ENCODE measurements at places on chromosomes 16 and 17.

DNA sequence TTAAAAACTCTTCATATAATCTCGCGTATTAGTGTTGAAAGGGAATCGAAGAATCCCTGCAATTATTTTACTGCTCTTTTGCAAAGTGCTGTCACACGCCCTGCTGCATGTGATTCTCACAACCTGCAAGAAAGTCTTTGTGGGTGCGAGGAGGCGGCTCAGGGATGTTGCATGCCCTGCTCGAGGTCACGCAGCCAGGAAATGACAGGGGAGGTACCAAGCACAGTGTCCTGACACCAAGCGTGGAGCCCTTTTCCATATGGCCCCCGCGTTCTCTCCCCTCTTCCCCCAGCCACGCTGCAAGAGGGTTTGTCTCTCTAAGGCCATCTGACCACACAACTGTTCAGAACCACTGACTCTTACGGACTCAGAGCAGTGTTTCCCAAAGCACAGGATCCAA, 37.6 kb downstream of the OR3A1 start:
- no peak for DNase-seq

DNA sequence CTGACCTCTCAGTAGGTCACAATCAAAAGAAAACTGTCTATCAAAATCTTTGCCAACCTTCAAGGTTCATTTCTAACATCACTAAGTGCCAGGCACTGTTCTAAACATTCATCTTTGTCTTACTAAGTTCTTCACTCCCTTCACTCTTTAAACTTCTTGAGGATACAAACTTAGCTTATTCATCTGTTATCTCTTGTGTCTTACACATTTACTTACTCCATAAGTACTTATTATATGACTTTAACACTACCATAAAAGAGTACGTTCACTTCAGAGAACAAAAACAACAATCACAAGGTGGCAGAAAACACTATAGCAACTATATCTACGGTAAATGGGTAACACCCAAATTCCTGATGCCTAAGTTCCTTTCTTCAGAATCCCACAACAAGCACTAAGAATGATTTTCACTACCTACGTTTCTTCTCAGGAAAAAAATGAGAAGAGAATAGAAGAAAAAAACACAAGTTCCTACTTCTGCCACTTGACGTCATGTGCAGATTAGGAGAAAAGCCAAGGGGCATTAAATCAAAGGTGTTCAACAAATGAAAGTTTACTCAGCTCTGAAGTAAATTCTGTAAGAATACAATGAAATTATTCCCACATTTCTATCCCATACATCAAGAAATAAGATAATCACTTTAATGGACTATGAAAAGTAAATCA, 29.2 kb downstream of the KANSL1 start:
- DNase-seq = no peak

- no peak for DNase-seq
These were observed 693 bp downstream of the NDRG4 start for GRCh38 chr16:58500430-58501241.

- no peak for DNase-seq
These were observed 146.5 kb downstream of the RGS9 start for GRCh38 chr17:65283704-65284103.

DNA sequence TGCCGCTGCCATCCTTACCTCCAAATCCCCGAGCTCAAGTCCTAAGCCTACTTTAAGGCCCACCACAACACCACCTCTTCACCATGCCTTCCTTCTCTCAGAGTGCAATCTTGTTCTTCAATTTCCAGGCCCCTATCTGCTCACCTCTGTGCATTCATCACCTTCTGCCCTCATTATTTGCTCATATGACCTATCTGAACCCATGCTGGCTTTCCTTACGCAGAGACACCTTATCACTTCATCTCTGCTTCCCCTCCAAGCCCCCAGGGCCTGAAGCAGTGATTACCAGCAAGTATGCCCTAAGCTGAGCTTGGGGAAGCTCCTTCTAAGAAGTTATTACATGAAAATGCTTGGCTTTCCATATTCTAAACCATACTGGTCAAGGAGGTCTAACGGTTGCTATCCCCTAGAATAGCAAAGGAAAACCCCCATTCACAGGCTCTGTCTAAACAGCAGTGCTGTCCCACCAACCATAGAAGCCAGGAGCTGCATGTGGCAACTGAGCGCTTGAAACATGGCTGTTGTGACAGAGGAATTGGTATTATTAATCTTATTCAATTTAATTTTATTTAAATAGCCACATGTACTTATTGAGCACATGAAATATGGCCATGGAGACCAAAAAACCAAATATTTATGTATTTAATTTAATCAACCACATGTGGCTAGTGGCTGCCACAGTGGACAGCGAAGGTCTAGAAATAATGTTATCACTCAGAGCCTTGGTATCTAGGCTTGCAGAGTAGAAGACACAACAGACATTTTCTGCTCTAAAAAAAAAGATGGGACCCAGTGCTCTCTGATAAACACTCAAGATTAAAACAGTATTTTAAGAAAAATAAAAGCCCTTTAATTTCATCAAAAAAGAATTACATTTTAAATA, 13.9 kb downstream of the USP7 start:
- no peak for DNase-seq

GRCh38 chr16:23330583-23331249, 28.6 kb downstream of the SCNN1B start:
- no peak for DNase-seq

DNA sequence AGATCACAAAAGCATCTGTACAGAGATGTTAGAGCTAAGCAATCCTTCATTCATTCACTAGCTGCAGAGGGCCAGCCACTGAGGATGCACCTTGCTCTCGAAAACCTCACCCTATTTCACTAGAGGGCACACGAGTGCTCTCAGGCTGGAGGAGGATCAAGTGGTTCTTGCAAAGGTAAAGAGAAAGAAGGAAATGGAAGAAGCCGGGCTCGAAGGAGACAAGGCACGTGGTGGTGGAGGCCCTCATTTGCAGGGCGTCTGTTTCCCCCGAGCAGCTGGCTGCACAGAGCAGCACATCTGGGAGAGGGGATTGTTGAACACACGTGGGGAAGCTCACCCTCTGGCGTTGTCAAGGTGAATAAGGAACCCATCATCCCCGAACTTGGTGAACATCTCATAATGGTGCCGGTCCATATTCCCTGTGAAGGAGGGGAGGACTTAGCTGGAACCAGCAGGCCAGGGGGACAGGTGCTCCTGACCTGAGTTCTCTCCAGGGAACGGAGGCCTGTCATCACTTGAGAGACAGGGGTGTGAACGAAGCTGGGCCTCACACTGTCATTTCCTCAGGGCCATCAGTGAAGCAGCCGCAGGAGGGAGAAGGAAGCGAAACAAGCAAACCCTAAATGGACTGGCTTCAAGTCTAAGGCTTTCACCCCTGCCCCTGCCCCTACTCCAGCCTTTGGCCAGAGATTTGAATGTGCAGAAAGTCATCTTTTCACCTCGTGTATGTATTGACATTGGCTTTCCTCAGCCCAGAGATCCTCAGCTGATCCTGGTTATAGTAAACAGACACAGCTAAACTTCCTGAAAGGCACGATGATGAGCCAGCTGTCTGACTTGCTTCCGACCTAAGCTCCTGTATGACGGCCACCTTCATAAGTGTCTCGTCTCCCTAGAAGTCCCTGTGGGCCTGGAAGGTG, 27.6 kb downstream of the PRKAR1A start:
- DNase-seq = no peak

GRCh38 chr16:56041556-56042140, 149.6 kb upstream of the GNAO1 start:
- peak; percentile 6 for DNase-seq

- no peak for DNase-seq
These were observed 24.6 kb upstream of the COX10 start for GRCh38 chr17:14044702-14045101.

DNA sequence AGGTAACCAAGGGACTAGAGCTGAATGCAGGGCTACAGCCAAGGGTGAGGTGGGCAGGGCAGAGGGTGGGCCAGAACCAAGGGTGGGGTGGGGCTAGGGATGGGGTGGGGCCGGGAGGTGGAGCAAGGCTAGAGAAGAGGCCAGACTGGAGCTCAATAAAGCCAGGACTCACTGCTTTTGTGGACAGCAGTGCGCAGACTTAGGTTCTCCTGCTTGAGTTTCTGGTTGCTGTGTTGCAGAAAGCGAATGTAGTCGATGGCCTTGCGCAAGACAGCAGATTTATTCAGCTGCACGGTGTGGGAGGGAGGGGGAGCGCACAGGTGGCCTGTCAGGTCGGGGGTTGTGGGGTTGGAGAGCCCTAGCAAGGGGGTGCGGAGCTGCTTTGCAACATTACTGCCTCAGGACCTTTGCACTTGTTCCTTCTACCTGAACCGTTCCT, 18.7 kb downstream of the SREBF1 start:
- no peak for DNase-seq

GRCh38 chr17:77143306-77143705, 2.5 kb downstream of the SEC14L1 start:
- DNase-seq = no peak

GRCh38 chr17:80773243-80773991, 218.2 kb upstream of the CHMP6 start:
- DNase-seq = no peak

GRCh38 chr16:83233153-83233552, 574.6 kb upstream of the HSBP1 start:
- DNase-seq = no peak

- no peak for DNase-seq
These were observed 6.7 kb downstream of the ERI2 start for GRCh38 chr16:20799599-20799998.

DNA sequence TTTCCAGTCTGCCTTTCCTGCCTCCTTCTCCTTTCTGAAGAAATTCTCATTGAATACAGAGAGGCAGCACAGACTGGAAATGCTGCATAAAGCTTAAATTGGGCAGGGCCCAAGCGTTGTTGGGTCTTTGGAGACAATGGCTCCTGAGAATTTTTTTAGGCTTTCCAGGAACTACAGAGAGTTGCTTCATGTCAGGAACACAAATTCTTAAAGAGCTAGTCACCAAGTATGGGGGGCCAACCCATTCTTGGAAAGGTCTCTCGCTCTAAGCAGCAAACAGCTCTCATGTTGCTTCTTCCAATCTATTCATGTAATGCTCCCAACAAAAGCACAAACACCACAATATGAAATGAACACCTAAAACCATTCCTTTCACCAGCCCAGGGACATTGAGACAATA, 6.9 kb downstream of the HNF1B start:
- no peak for DNase-seq

DNA sequence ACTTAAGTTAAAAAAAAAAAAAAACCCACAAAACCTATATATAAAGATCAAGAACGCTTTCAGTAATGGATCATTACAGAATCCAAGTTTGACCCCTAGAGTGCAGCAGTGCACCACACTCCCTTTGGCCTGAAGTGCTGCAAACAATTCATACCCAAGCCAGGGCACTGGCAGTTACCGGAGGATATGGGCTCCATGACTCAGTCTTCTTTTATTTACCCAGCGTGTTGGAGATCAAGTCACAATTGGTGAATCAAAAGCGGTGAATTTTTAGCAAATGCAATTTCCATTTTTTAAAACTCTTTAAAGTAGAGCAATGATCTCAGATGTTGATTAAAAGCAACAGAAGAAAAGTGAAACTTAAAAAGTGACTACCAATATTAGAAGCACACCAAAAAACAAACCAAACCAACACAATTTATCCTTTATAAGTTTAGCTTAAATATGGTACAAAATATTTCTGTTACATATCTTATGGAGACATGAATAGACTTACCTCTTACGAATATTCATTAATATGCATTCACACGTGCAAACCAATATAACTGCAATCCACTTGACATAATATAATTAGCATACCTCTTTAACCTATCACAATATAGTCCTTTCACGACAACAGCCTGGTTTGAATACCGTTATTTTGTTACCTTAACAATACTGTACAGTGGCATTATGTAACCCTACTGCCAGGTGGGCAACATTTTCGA, 46.3 kb downstream of the ZNF652 start:
- DNase-seq = peak; percentile 64

DNA sequence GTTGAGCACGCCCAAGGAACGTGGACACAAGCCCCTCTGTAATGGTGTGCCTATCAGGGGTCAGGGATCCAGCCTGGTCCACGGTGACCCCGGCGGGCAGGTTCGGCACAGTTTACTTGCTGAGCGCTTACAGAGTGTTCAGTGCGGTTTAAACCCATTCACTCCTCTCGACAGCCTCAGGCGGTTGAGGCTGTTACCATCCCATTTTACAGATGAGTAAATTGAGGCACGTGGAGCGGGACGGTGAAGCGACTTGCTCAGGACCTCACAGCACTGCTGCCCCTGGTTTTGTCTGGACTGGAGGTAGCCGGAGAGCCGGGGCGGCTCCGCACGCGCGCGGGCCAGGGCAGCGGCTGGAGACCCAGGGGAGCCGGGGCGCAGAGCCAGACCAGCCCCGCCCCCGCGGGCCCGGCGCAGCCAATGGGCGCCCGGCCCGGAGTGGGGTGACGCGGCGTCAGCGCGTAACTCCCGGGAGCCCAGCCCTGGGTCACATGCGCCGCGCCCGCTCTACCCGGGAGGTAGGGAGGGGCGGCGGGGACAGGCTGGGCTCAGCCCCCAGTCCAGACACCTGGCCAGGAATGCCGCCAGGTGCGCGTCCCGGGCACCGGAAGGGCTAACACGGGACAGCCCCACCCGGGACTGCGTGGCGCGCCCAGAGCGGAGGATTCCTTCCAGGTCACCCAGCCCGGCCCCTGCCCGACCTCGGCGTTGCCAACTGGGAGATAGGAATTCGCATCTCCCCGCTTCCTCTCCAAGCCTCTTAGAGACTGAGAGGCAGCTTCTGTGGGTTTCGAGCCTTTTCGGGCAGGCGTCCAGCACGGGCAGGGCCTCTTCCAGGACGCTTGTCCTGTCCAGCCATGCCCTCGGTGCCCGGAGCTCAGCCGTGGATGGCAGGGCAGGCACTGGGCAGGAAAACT, 3.3 kb upstream of the SREBF1 start:
- peak; percentile 78 for DNase-seq

- DNase-seq = no peak
These were observed 795 bp upstream of the HBM start for GRCh38 chr16:164827-165538.

DNA sequence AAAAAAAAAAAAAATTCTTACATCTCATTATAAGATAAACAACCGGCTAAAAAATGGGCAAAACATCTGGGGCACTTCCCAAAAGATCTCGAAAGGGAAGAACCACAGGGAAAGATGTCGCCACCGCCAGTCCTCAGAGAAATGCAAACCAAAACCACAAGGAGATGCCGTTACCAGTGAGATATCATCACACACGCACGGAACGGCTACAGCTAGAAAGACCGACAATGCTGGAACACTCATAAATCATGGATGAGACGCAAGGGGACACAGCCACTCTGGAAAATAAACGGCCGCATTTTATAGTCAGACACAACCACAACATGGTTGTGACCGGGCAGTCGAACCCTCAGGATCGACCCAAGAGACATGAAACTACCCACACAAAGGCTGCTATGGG, 24.5 kb downstream of the WDR45B start:
- DNase-seq = no peak

GRCh38 chr17:79043931-79044320, 20.0 kb downstream of the C1QTNF1 start:
- no peak for DNase-seq

GRCh38 chr17:9520649-9521048, 55.0 kb downstream of the STX8 start:
- no peak for DNase-seq

- DNase-seq = no peak
These were observed 296.9 kb downstream of the ZFHX3 start for GRCh38 chr16:72751076-72751475.

GRCh38 chr17:61131585-61131984, 268.1 kb upstream of the TBX2 start:
- DNase-seq = no peak
